ENCODE measurements at places on chromosomes 2 and 18. TPM values are rescaled to one million over a fixed set of nuclear protein-coding genes. Genes with fewer than 3 reads are reported as not detected.

PTPRN gene
- 0.46 TPM for total RNA-seq

AGXT gene
- not detected for total RNA-seq

UCN gene
- total RNA-seq = 1.5 TPM

MZT2A gene
- total RNA-seq = 55.5 TPM

DYNAP gene
- not detected for total RNA-seq

PLB1 gene
- total RNA-seq = 0.90 TPM

DNA sequence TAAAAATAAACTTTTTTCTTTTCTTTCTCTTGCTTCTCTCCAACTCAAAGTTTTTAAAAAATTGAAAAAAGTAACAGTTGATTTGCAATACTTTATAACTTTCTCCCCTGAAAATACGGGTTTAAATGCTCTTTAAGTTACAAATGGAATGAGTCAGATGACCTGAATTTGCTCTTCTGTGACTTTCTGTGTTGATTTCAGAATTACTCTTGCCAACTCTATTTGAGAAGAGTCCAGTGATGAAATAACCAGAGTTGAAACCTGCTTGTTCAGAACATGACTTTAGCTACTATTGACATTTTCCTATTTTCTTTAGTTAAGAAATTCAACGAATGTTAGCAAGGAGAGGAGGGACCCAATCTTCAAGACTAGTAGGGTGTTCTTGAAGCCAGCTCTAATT is 146.1 kb upstream of the ZSWIM2 start:
- DNase-seq = no peak

GRCh38 chr2:170922634-170923494 is 6.2 kb upstream of the GORASP2 start:
- no peak for DNase-seq

GRCh38 chr2:26845021-26845420 is 2.9 kb upstream of the DPYSL5 start:
- DNase-seq = no peak

GRCh38 chr2:104870100-104870975 is 16.4 kb downstream of the POU3F3 start:
- DNase-seq = no peak

GRCh38 chr2:207902821-207903220 is 122.5 kb downstream of the PLEKHM3 start:
- no peak for DNase-seq

GRCh38 chr2:10919771-10920621 is 8.3 kb downstream of the KCNF1 start:
- DNase-seq = no peak

GRCh38 chr18:80159713-80160636 is 50.9 kb downstream of the ADNP2 start:
- DNase-seq = no peak

DNA sequence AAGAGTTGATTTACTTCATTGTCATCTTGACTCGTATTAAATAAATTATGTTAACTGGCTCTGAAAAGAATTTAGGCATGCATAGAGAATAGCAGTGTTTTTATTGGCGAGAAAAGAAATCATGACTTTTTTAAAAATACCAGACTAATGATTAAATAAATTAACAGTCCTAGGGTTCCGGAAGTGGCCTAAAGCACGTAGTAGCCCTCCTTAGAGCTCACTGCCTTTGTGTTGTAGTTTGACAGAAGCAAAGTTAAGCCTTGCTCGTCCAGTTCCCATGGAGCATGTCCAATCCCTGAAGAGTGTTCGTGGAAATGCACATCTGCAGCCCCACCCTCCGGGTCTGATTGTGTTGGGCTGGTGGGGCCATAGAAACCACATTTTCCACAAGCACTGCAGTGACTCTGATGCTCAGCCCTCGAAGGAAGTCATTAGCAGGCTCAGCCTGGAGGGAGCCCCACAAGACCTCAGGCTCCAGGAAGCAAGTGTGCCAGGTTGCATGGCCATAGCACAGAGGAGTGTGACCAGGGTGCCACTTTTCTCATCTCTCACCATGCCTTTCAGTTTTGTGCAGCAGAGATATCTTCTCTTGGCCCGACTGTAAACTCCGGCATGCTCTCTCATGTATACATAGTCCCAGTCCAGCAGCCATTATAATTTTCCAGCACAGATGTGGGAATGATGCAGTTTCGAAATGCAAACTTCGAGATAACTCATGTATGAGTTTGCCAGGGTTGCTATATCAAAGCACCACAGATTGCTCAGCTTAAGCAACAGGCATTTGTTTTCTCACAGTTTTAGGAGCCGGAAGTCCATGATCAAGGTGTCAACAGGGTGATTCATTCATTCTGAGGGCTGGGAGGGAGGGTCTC is 188.6 kb upstream of the SH3BP4 start:
- no peak for DNase-seq

- no peak for DNase-seq
Measured at GRCh38 chr2:138866797-138867196, 86.6 kb upstream of the NXPH2 start.

- DNase-seq = no peak
Measured at GRCh38 chr18:25646971-25647370, 295.0 kb upstream of the ZNF521 start.

DNA sequence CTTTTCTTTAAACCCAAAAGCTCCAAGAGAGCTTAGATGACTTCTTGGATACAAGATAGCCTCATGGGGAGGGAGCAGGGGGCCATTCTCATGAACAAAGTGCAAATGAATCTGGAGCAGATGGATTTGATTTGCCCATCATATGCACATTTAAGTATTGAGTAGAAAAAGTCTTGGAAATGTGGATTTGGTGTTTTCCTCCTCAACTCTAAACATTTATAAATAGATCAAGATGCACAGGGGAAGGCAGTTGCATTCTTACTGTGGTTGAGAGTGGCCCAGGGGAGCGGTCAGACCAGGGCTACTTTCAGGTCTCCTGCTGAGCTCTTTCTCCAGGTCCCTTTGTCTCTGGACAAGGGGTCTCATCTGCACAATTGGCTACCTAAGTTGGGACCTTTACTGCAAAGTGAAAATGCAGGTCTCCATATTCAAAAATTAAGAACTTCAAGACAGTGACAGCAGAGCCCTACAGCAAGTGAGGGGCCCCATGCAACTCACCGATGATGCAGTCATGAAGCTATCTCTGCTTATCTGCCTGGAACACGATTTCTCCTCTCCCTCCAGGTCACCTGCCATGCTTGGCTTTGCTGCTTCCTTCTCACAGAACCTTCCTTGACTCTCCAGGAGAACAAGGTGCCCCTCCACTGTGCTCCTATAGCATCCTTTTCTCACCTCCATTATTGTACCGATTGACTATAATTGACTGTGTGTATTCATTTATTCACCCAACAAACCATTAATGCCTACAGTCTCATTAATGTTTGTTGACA is 145.4 kb downstream of the LPIN1 start:
- no peak for DNase-seq

DNA sequence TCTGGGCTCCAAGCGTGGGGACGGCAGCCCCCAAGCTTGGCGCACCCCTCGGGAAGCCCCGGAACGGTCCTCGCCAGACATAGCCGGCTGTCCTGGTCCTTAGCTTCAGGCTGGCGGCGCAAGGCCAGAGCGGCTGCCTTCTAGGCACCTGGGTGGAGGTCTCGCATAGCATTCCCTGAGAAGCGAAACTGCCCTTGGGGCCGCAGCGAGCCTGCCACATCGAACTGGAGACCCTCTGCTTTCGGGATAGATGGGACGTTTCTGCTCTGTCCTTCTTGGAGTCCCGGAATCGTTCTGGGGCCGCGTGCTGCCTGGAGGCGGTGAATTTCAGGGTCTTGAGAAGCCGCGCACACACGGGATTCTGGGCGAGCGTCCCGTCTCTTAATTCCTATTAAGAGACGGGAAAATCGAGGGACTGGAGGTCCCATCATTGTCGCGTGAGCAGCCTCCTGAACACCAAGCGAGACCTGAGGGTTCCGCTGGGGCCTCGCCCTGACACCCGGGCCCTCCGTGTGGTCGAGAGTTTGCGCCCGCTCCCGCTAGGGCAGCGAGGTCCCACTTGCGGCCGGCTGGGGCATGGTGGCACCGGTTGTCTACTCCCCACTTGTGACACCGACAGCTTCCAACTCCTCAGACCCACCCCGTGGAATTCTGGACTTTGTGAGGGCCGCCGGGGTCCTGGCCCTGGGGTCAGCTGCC is 9.7 kb upstream of the EN1 start:
- DNase-seq = no peak

GRCh38 chr2:152106464-152106863 is 7.6 kb upstream of the CACNB4 start:
- no peak for DNase-seq

GRCh38 chr2:110829413-110830146 is 97.2 kb downstream of the ACOXL start:
- DNase-seq = no peak

- DNase-seq = no peak
Measured at GRCh38 chr2:107729440-107729839, 97.3 kb upstream of the RGPD4 start.

DNA sequence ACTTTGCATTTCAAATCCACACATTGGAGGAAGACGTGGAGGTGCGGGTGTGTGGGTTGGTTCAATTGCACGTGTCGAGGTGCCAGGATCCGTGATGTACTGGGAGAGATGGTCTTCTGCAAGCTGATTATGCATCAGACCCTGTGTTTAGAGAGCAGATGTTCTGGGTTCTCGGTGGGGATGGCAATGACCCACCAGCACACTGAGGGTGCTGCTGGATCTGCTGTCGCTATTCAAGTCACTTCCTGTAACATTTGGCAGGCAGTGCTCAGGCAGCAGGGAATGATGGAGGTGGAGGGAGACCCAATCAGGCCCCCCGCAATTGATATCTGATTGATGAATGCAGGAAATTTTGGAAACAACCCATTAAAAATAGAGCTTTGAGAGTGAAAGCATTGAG is 830.1 kb upstream of the POU3F3 start:
- no peak for DNase-seq

DNA sequence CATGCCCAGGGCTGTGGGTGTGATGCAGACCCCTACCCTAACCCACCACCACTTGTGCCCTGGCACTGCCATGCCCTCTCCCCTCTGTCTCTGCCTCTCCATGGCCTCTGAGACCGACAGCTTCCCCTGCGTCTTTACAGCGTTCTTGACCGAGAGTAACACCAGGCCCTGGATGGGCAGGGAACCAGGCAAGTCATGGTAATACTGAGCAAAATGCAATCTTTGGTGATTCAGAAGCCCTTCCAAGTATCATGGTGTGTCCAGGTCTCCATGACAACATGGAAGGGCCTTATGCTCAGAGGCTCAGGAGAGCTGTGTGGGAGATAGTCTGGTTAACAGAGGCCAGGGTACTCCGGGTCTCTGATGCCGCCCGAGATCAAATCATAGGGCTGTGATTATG is 176.1 kb downstream of the KLHL29 start:
- DNase-seq = no peak

DNA sequence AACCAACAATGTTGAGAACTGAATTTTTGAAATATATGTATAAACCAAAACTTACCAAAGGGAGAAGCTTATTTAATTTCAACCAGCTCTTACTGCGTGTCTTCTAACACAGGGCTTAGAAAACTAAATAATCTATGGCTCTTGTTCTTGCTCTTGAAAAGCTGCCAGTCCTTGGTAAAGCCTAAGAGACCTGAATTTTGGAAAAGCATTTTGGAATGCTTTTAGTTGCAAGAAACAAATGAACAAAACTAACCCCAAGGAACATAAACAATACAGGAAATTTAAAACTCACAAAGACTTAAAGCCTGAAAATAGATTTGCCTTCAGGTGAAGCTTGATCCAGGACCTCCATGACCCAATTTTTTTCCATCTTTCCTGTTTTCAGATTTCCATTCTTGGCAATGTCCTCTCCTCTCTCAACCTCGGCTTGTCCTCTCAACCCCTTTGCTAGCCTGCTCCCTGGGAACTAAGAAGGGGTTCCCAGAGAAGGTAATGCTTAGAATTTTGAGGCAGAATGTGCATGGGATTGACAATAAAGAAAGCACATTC is 169.8 kb upstream of the NCK2 start:
- DNase-seq = no peak

DNA sequence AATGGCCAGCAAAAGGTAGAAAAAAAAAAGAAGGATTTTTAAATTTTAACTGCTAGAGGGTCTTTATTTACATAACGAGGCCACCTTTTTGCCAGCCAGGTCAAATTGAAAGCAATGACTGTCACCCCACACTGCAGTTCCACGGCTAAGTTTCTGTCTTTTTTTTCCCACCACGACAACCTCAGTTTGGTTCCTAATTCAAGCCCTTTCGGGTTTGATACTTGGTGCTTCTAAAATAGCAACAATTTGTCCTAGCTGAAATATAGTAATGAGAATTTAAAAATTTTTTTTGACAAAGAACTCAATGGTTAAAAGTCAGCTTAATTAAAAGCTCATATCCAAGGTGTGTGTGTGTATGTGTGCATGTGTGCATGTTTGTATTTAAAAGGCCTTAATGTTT is 16.4 kb upstream of the NMS start:
- DNase-seq = no peak

GRCh38 chr2:45839508-45840251 is 188.2 kb downstream of the PRKCE start:
- DNase-seq = no peak

DNA sequence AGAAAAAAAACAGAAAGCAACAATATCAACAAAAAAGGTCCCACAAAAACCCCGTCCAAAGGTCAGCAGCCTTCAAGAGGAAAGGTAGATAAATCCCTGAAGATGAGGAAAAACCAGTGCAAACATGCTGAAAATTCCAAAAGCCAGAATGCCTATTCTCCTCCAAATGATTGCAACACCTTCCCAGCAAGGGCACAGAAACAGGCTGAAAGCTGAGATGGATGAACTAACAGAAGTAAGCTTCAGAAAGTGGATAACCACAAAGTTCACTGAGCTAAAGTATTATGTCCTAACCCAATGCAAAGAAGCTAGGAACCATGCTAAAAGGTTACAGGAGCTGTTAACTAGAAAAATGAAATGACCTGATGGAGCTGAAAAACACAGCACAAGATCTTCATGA is 226.4 kb upstream of the DSEL start:
- DNase-seq = no peak

DNA sequence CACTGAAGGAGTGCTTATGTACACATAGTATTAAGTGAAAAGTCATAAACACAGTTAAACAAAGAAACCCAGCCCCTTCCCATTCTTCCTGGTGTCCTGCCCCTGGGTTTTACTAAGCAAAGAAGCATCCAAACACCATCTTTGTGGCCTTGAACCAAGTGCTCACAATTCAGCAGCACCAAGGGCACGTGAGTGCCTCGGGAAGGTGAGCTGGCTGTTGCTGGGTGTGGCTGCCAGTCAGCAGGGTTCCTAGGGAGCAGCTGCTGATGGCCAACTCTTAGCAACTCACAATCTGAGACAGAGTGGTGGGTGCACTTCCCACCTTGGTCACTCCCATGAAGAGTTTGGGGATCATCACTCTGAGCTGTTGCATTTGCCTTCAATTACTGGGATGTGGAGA is 97.7 kb upstream of the PGAP1 start:
- no peak for DNase-seq

Measured in CD8-positive, alpha-beta T cell (primary cell).